ENCODE measurements at places on chromosomes 11 and 22.

DNA sequence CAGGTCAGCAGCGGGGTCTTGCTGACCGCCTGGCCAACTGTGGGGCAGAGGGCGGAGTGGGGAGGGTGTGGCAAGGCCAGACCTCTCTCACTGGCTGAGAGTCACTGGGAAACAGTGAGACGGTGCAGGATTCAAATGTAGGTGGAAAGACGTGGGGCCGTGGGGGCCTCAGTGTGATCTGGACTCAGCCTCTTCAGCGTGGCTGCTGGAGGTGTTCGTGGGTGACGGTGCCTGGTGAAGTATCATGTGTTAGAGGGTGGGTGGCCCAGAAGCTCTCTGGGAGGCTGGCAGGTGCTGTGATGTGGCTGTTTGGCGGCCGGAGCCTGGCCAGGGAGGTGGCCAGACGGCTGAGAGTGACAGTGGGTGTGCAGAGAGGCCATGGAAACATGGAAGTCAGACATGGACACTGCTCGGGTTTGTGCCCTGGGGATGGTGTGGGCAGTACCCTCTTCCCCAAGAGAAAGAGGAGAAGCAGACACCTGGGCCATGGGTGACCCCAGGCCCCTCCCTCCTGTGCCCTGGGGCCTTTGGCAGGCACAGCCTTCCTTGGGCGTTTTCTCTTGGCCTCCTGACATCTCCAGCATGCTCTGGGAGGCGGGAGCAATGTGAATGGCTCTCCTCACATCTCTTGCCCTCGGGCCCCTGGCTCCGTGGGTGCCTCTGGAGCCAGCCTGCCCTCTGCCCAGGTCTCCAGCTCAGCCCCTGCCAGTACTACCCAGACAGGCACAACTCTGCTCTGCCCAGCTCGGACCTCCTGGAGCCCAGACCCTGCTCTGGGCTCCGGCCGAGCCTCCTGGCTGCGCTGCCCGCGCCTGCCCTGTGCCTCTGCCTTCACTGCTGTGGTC is 10.1 kb upstream of the ACR start:
- DNase-seq = no peak

GRCh38 chr11:45374653-45375059 is 88.5 kb upstream of the SYT13 start:
- DNase-seq = no peak

GRCh38 chr11:42674436-42674835 is 637.4 kb upstream of the API5 start:
- no peak for DNase-seq

DNA sequence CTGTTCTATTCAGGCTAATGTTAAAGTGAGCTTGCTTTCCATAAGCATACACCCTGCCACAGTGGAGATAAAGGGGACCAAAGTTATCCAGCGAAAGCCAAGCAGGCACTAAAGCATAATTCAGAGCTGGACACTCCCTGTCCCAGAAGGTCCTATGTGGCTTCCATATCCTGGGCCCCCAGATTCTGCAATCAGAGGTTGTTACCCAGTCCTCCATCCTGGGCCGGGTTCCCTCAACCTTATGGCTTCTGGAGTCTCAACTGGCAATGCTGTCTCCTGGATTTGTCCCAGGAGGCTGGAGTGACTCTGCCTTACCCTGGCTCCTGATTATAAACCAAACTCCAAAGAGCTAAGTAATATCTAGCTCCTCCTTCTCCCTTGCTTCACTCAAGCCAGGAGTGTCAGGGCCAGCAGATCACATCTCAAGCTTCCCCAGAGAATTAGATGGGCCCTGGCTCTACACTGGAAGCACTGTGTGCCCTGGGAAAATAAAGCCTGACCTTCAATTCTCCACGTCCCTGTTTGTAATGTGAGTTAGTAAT is 14.0 kb upstream of the SMIM35 start:
- DNase-seq = no peak

GRCh38 chr11:44893846-44894617 is 56.7 kb downstream of the TP53I11 start:
- DNase-seq = peak; percentile 79

DNA sequence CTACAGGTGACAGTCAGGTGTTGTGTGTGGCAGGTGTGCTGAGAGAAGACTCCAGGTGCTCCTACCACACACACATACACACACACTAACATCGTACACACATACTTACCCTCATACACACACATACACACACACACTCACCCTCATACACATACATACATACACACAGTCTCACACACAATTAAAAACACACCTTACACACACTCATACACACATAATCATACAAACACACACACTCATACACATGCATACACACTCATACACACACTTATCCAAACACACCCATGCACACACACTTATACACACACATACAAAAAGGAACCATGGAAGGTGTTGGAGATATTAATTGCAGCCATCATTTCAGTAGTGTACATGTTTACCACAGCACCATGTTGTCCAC is 4.6 kb downstream of the KRTAP5-3 start:
- DNase-seq = no peak

GRCh38 chr11:48001438-48002021 is 21.2 kb downstream of the PTPRJ start:
- DNase-seq = peak; percentile 84

All from activated CD4-positive, alpha-beta T cell treated with anti-CD3 and anti-CD28 coated beads for 48 hours (primary cell).